ENCODE measurements at places on chromosomes 7 and 10.

DNA sequence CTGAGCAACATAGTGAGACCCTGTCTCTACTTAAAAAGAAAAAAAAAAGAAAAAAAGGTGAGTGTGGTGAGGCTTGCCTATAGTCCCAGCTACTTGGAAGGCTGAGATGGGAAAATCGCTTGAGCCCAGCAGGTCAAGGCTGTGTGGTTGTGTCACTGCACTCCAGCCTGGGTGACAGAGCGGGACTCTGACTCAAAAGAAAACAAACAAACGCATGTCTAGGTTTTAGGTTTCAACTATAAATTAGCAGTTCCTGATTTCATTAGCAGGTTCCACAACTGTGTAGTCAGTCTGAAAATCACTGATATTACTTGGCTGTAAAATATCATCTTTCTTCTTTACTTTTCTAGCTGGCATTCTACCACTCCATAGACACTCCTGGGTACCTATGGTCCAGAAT lies 155.7 kb upstream of the HGF start:
- DNase-seq, result no peak

- no peak for DNase-seq
Measured at GRCh38 chr10:15572531-15573045, 147.1 kb downstream of the ITGA8 start.

DNA sequence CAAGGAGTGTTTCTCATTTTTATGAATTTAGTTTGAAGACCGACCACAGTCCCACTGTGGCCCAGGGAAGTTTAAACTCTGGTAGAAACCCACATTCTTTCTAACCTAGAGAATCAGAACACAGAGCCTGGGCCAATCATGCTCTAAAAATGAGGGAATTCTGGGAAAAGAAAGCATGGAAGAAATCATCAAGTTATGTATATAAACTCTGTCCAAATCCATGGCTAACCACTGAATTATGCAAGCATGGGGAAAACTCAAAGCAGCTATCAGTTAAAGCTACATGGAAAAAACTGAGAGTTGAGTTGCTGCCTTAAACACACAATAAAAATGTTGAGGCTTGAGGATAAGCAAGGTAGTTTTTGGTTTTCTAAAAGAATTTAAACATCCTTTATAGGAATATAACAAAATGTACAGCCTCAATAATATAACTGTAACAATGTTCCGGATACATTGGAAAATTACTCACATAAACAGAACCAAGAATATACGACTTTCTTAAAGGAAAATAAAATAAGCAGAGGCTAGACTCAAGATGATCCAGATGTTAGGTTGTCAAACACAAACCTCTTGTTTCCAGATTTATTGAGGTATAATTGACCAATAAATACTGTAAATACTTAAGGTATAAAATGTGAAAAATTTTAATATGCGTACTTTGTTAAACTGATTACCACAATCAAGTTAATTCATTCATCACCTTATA lies 311.2 kb upstream of the GNAI1 start:
- DNase-seq, result no peak

DNA sequence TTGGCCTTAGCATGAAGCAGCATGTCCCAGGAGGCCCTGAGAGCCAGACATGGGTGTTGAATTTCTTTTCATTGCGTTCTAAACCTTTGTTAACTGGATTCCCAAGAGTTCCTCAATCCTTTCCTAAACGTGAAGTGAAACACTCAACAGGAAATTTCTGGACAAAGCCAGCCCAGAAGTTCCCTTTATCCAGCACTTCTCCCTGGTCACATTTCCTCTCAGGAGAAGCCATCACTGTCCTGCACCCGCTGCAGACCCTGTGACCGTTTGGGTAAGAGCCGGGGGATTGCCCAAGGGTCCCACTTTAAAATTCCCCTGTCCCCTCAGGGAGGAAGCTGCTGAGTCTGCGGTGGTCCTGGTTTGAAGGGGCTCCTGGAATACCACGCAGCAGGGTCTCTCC lies 88.0 kb upstream of the ZPBP start:
- DNase-seq, result no peak

DNA sequence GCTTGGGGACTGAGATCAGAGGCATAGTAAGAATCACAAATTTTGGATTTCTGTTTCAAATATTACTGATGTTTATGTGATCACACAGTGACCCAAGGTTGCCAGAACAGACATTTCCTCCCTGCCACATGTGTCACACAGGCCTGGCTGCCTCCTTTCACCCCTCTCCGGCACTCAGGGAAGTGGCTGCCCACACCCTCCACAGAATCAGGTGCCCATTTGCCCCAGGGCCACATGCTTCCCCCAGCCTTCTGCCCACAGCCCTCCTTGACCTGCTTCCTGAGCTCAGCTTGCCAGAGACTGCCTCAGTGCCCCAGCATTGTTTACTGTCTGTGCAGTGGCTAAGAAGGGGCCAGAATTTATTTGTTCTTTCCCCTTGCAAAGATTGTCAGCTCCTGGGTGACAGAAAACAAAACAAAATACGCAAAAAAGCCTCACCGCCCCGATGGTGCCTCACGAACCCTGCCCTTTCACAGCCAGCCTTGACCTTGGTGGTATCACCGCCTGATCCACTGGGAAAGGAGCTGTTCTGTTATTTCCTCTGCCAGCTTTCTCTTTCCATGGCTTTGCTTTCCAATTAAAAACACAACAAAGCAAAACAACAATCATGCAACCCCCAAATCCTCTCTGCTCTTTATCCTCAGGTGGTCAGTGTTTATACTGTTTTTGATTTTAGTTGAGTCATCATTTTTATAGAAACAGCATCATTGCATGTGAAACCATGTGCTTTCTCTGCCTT lies 52.8 kb downstream of the CHN2 start:
- DNase-seq, result no peak

- no peak for DNase-seq
Measured at GRCh38 chr7:135833642-135834041, 85.0 kb upstream of the FAM180A start.

GRCh38 chr10:62806251-62806650 lies 1.7 kb downstream of the ADO start:
- DNase-seq, result no peak

- no peak for DNase-seq
Measured at GRCh38 chr7:150413640-150414081, 34.5 kb downstream of the ZNF775 start.

- no peak for DNase-seq
Measured at GRCh38 chr7:99562832-99563231, 4.4 kb downstream of the ZNF655 start.

DNA sequence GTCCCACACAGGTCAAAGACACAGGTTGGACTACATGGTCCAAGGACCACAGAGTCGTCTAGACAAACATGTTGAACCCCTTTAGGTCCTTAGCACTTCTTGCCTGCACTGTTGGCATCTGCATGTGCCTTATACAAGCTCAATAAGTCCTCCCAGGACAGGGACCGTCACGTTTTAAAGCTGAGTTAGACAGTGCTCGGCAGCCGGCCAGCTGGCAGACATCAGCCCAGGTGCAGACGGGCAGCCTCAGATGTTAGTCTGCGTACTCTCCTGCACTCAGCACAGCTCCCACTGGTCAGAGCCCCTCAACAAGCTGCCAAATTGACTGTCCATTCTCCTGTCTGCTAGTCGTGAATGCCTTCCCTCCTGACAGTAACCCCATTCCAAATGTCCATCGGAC lies 34.9 kb downstream of the PARP12 start:
- DNase-seq, result peak; percentile 15

DNA sequence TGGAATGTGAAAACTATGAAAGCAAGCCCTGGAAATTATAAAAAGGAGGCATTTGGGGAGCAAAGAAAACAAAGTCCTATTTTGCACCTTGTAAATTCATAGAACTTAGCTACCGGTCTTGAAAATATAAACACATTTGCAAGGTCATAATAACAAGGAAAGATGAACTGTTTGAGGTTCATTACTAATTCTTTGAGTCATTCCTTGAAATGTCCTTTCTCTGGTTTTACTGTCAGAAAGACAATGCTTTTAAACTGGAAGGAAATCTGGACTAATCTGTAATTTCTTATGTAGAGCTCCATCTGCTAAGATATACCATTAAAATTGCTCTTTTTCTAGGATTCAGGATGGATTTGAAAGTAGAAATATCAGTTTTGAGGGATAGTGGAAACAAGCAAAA lies 1.4 kb downstream of the ERLIN1 start:
- DNase-seq, result no peak

GRCh38 chr10:124053971-124054370 lies 39.4 kb downstream of the CHST15 start:
- DNase-seq, result peak; percentile 2

DNA sequence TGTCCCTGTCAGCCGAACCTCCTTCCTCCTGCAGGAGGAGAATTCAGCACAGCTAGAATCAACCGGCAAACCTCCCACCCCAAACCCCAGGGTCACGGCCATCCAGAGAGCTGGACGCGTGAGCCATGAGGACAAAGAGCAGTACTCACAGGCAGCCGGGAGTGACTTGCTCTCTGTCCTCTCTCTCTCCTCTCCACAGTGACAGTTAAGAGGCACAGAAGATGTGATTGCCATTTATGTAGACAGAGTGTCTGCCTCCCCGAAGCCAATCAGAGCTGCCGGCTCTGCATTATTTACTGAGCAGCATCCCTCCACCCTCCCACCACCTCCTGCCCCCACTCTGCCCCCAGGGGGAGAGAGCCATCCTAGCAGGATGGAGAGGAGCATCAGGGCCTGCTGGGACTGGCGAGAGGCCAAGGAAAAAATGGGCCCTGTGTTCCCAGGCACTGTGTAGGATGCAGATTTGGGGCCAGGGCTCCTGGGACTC lies 4.3 kb downstream of the DDC start:
- peak; percentile 72 for DNase-seq

DNA sequence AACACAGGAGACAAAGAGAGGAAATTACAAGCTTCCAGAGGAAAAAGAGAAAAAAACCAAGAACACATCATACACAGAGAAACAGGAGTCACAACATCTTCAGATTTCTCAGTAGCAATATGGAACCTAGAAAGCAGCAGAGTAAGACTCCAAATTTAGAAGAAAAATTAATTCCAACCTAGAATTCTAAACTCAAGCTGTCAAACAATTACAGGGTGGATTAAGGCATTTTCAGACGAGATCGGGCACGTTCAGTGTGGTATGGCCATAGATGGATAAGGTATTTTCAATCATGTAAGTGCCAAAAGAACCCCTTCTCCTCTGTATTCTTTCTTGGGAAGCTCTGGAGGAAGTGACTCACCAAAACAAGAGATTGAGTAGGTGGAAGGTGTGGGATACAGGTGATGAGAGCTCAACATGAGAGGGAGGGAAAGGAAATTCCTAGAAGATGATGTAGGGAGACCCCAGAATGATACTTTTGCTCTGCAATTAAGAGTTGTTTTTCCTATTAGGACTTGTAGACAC lies 51.6 kb downstream of the FAM204A start:
- no peak for DNase-seq

DNA sequence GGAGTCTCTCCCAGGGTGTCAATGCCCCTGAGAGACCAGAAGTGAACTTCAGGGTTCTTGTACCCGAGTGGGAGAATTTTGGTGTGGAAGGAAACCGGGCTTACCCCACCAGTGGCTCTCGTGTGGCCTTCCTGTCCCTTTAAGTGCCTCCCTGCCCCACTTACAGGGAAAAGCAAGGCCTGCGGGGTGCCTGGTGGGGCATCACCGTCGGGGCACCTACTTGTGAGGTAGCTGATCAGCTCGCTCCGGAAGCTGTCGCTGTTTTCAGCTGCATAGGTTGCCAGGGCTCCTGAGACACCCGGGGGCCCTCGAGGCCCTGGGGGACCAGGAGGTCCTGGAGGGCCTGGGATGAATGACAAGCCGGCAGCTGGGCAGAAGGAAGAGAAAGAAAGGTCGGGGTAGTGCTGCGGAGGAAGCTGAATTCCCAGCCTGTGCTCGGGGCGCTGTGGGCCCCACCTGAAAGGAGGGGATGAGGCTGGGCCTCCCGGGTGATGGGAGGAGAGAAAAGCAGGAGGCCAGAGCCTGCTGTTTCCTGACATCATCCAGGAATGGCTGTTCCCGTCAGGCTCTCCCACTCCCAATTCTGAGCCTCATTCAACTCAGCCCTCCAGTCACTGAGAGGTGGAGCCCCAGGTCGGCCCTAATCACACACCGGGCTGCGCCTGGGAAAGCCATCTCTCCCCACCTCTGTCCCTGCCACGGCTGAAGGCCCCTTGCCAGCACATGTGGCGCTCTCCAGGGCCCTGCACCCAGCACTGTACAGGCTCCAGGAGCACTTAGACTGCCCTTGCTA lies 51.1 kb downstream of the COL17A1 start:
- DNase-seq, result no peak

- no peak for DNase-seq
Measured at GRCh38 chr7:44163591-44163990, 22.5 kb upstream of the MYL7 start.

GRCh38 chr10:118926903-118927302 lies 102.6 kb upstream of the NANOS1 start:
- DNase-seq, result no peak

- DNase-seq, result no peak
Measured at GRCh38 chr10:108454793-108455192, 1290.3 kb upstream of the SORCS1 start.

GRCh38 chr10:112711366-112711765 lies 238.7 kb upstream of the TCF7L2 start:
- DNase-seq, result no peak

DNA sequence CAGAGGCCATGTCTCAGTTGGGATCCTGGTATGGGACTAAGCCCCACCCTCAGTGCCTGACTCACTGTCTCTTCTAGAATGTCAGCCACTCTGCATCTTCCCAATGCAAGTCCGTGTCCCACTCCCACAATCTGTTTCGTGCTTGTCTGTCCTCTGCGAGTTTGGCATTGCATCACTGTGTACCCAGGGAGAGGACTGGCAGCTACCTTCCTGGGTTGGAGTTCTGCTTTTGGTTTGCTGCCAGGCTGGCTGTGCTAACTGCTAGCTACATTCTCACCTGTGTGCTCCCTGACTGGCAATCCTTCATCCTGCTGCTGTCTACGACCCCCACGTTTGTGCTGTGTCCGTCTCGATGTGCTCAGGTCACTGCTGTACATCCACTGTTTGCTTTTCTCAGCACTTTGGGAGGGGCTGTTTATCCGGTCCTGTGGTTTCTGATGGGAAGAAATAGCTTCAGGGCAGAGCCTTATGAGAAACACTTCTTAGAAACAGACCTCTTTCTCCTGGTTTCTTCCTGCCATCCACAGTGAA lies 56.0 kb upstream of the GLI3 start:
- no peak for DNase-seq

- DNase-seq, result no peak
Measured at GRCh38 chr7:106358103-106358663, 73.4 kb upstream of the NAMPT start.

- DNase-seq, result no peak
Measured at GRCh38 chr7:18003286-18003994, 24.2 kb downstream of the PRPS1L1 start.

Measured in NCI-H2029 treated with DMSO at 0.1 percent for 48 hours (cell line).